ENCODE measurements at places on chromosomes 1 and 21.

GRCh38 chr1:156804572-156805243, 11.9 kb downstream of the SH2D2A start:
- no peak for DNase-seq

DNA sequence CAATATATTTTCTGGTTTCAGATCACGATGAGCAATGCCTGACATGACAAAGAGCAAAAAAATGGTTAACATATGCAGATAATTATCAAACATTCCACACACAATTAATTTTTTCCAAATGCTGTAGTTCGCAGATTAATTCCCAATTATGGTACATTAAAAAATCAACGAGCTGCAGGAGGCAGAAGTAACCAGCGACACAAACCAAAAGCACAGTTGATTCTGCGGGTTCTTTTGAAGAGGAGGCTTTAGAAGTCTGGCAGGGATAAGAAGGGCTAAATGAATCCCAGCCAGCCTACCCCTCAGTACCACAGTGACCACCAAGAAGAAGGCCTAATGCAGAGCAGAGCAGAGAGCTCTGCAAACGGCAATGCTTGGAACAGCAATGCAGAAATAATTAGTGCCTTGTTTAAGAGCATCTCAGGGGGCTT, 17.0 kb upstream of the KNCN start:
- no peak for DNase-seq

- DNase-seq, result no peak
Measured at GRCh38 chr1:28779751-28780408, 32.1 kb upstream of the OPRD1 start.

DNA sequence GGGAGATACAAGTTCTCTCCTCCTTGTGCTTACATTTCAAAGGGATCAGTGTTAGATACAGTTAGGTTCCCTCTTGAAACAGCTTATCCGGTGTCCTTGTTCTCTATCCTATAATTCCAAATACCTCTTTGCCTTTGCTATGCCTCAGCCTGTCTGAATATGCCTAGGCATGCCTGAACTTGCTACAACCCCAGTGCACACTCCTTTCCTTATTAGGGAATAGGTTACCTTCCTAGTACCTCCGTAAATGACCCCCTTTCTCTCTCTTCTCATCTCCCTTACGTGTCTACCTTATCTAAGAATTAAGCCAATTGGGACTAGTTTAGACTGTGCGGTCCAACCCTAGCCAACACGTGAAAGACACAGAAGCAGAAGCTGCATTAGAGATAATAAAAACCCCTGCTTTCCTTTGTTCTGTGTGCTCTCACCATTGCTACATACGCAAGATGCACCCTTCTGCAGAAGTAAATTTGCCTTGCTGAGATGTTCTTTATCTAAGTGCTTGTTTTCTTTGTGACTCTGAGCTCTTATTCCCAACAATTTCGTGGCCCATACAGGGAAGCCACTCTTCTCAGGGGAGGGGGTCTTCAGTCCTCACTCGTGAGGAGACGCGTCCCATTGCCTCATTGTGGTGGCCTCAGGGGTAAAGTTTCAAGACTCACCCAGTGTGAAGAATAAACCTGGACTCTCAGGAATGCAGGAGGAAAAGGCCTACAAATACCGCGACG, 802.1 kb downstream of the PLA2G4A start:
- no peak for DNase-seq

- no peak for DNase-seq
Measured at GRCh38 chr1:15436881-15437442, 1.3 kb upstream of the CTRC start.

GRCh38 chr1:231923491-231924041, 297.0 kb downstream of the DISC1 start:
- DNase-seq, result no peak

DNA sequence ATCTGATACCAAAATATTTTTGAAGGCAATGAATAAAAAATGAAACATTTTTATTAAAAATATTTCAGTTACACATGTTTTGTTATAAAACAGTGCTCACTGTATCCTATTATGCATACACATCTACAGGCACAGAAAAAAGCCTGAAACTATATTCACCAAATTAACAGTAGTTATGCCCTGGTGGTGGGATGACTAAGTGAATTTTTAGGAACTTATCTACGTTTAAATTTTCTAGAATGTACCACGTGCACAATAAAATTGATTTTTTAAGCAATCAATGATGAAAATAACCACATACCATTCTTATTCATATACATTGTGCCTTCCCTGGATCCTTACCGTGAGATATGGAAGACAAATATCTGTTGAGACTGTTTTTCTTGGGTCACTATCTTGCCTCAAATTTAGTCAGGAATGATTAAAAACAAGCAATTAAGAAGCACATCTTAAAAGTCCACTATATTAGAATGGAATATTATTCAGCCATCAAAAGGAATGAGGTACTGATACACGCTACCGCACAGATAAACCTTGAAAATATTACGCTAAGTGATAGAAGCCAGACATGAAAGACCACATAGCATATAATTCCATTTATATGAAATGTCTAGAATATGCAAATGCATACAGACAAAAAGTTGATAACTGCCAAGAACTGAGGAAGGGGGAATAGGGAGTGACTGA, 17.4 kb downstream of the TP53BP2 start:
- no peak for DNase-seq

DNA sequence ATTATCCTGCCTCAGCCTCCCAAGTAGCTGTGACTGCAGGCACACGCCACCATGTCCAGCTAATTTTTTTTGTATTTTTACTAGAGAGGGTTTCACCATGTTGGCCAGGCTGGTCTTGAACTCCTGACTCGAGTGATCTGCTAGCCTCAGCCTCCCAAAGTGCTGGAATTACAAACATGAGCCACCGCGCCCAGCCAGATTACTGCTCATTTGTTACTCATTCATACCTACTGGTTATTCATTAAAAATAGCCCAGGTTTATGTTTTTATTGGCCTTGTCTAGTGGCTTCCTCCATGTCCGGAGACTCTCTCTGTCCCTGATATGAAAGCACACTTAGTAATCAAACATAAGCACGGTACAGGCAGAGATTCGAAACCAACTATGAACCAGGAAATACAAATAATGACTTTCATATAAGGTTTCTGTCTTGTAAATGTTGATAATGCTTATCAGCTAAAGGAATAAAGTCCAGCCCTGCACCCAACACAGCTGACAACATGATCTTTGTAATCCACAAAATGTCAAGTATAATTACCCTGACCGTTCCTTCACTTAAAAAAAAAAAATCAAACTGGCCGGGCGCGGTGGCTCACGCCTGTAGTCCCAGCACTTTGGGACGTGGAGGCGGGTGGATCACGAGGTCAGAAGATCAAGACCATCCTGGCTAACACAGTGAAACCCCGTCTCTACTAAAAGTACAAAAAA, 50.4 kb upstream of the CXADR start:
- no peak for DNase-seq

DNA sequence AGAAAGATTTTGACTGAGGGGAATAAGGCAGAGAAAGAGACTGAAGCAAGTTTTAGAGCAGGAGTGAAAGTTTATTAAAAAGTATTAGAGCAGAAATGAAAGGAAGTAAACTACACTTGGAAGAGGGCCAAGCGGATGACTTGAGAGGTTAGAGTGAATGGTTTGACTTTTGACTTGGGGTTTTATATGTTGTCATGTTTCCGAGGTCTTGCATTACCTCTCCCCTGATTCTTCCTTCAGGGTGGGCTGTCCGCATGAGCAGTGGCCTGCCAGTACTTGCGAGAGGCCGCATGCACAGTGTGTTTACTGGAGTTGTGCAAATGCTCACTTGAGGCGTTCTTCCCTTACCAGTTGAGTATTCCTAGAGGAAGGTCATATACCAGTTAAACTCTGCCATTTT, 13.0 kb upstream of the DENND2D start:
- no peak for DNase-seq

GRCh38 chr21:44012474-44013379, 618 bp downstream of the TRAPPC10 start:
- no peak for DNase-seq

- DNase-seq, result no peak
Measured at GRCh38 chr1:238153939-238154338, 263.2 kb upstream of the ZP4 start.

- DNase-seq, result no peak
Measured at GRCh38 chr1:210617293-210617692, 288.6 kb downstream of the HHAT start.

DNA sequence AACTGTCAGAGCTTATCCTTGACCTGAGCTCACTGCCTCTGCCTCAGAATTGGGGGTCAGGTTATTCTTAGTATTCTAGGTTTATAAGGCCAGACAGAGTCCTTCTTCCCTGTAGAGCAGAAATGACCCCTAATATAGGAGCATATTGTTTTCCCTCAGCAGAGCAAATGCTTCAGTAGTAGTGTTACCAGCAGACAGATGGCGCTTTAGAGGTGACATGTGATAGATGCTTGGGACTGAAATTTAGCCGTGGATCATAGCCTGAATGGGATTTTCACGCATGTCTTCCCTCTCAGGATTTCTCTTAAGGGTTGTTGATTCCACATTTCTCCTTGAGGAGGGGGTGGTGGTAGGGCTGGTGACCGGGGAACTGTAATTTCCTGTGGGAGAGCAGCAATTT, 24.5 kb downstream of the ADARB1 start:
- DNase-seq, result no peak

DNA sequence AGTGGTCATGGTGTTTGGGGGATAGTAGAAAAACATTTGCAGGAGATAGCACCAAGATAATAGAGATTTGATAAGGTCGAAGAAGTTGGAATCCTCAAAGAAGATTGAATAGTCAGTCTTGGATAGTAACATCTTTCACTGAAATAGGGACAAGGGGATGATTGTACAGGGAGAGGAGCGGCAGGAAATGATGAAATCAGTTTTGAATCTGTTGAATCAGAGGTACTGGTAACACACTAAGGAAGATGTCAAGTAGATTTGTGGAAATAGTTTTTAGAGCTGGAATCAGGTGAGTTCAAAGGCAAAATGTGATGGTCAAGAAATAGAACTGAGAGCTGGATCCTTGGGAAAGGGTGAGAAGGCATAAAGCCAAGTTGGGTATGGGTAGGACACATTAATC, 26.5 kb downstream of the CAP1 start:
- DNase-seq, result no peak

GRCh38 chr21:28688381-28688780, 304.3 kb downstream of the LTN1 start:
- no peak for DNase-seq

DNA sequence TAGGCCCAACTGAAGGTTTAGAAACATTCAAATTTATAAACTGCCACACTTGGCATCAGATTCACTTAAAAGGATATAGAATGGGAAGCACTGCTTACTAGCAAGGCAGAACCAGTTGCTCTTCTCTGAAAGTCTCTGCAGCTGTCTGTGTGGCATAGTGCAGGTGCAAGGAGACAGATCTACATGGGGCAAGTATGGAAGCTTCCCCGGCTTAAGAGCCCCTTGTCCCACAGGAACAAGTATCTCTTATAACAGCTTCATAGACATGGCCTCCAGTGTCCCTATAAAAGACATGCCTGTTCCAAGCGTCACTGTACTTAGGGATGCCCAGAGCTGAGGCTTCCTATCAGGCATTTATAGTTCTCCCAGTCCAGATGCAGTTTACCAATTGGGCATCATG, 26.5 kb downstream of the ZBTB8B start:
- DNase-seq, result no peak

GRCh38 chr1:59062743-59063142, 234.2 kb upstream of the FGGY start:
- DNase-seq, result no peak

DNA sequence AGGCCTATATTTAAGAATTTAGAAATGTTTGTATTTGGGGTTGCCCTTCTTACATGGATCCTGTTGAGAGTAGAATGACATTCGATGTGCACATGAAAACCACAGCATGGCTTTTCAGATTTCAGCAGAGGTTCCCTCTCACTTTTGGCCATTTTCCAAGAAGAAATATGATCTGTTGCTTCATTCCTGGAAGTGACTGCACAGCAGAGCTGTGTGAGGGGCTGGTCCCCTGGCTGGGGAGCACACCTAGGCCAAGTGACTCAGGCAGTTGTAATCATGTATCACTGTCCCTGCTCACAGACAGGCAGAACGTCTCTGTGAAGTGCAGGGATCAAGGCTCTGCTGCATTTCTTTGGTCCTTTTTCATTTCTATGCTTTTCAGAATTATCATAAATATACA, 32.3 kb downstream of the AGT start:
- DNase-seq, result peak; percentile 41

- no peak for DNase-seq
Measured at GRCh38 chr1:6245086-6245868, 1.3 kb downstream of the HES3 start.

DNA sequence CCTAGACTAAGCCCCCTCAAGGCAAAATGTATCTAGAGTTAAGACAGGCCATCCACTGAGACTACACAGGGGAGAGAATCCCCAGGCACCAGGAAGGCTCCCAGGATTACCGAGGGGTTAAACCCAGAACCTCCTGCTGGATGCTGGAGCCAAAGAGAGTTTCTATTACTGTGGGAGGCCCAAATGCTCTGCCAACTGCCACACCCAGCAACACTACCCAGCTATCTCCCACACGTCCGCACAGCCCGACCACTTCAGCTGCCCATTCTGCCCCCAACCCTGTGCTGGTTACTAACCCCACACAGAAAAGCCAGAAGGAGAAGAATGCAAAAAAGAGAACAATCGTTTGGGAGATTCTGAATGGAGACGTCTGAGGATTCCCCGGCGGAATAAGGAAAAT, 63.6 kb downstream of the CD46 start:
- no peak for DNase-seq

DNA sequence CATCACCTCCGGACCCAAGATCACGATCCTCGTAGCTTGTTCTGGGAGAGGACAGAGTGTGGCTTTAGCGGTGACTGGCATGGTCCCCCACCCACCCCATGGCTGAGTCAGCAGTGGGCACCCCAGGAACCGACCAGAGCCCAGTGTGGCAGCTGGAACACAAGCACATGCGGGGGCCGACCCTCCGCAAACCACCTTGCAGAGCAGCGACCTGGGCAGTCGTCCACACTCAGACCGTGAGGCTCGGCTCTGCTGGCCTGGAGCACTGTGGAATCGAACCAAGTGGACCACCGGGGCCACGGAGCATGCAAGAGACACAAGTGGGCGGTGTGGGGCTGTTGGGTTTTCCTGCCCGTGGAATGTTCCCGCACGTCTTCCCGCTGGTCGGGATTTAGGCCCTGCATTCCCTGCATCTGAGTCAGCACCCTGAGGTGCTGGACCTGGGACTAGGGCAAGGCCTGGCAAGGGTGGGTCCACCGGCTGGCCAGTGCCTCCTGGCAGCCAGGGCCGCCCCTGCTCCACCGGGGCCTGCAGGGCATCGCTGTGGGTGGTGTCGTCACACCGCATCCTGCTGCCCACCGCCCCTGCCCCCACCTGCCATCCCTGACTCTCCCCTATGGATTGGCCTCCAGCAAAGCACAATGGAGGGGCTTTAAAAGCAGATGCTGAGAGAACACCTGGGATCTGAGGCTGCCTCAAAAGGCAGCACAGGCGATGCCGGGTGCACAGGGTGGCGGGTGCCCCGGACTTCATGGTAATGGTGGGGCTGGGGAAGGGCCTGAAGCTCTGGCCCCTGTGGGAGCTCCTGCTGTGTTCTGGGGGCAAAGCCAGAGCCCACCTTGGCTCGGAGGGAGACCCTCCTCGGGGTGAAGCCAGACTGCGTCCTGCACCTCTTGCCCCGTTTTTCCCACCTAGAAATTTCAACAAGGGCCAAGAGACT, 18.5 kb downstream of the MORN1 start:
- DNase-seq, result no peak

- DNase-seq, result peak; percentile 93
Measured at GRCh38 chr21:25496825-25497482, 110.3 kb downstream of the MRPL39 start.

All from HS-5 (cell line).